ENCODE measurements at places on chromosomes 3 and 15.
A peak's percentile ranks its signal among the peaks of the same experiment; 100 is the strongest.

DNA sequence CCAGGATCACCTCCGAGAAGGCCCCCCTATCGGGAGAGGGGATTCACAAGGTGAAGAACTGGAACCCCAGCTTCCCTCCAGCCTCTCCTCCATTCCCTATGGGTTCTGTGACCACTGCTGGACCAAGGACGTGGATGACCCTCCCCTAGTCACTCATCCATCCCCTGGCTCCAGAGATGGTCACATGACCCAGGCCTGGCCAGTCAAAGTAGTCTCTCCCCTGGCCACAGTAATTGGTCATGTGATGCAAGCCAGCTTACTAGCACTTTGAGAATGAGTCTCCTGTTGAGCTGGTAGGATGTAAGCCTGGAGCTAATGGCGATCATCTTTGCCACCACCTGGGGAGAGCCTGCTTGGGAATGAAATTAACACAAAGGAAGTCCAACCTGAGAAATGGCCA, 3.9 kb downstream of the CAMK1 start:
- DNase-seq = no peak

GRCh38 chr3:18223571-18223970, 201.6 kb downstream of the SATB1 start:
- no peak for DNase-seq

DNA sequence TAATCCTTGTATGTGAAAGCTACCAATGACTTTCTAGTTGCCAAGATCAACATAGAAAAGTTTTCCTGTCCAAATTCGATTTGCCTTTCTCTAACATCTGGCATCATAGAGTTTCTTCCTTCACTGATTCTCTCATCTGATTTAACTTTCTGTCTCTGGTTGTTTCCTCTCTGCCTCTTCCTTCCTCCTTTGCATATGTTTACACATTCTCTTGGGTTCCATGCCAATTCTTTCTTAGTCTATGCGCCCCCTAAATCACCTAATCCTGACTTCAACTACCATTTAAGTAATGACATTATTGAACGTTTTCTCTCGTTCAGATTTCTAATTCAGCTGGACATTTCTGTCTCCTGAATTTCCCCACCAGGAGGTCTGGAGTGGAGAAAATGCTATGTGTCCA, 561.9 kb upstream of the TGFBR2 start:
- no peak for DNase-seq

DNA sequence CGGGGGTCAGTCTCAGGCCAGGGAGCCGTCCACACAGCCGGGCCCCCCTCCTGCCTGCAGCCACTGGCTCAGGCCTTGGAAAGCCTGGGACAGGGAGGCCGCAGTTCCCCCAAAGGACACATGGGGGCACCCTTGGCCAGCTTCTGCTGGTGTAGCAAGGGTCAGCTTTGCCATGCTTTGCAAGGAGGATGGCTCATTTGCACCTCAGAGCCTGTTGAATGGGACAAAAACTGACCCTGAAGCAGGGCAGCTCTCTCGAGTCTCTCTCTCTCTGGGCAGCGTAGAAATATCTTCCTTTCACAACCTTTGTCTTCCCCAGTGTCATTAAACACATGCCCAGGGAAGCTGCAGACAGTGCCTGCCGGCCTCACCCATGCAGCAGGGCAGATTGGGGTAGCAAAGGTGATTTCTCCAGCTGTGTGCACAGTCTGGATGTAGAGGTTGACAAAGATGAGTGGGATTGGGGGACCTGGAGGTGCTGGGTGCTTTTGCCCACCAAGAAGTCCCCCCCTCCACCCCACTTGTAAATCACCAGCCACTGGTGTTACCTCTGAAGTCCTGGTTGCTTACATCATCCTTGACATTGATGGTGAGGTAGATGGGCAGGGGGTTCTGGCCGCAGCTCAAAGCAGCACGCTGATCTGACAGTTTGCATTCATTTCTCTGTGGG, 17.4 kb upstream of the EHD4 start:
- peak; percentile 86 for DNase-seq

DNA sequence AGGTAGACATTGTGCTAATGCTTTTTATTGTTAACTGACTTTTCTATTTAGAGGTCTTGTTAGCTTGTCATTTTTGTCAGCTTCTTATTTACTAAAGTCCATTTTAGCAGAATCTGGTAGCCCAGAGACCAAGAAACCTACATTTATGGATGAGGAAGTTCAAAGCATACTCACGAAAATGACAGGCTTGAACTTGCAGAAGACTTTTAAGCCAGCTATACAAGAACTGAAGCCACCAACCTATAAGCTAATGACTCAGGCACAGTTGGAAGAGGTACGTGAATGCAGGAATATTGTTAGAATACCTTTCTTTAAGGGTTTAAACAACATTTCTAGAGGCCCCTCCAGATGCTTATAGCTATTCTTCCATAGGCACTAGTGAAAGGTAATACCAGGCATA, 3.0 kb downstream of the MRPS22 start:
- DNase-seq = no peak

DNA sequence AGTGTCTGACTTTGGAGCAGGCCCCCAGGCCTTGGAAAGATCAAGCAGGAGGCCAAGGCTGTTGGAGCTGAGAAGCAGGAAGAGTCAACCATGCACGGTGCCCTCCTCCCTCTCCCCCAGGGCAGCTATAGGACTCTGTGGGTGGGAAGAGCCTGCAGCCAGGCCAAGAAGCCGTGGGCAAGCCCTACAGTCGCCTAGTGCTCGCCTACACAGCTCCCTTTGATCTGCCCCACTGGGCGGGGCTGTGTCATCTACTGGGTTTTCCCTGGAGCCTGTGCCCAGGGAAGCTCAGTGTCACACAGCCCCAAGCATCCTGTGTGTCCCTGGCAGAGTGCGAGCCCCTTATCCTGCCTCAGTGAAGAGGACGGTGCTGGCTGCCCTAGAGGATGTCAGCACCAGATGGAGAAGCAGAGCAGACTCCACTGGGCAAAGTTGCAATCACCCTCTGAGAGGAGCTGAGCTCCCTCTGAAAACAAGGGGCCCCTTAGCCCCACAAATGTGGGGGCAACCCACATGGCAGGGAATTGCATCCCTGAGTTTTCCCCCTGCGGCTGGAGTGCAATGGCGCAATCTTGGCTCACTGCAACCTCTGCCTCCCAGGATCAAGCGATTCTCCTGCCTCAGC, 72.2 kb downstream of the KLF13 start:
- peak; percentile 47 for DNase-seq
